ENCODE measurements at places on chromosomes 1 and 21.

DNA sequence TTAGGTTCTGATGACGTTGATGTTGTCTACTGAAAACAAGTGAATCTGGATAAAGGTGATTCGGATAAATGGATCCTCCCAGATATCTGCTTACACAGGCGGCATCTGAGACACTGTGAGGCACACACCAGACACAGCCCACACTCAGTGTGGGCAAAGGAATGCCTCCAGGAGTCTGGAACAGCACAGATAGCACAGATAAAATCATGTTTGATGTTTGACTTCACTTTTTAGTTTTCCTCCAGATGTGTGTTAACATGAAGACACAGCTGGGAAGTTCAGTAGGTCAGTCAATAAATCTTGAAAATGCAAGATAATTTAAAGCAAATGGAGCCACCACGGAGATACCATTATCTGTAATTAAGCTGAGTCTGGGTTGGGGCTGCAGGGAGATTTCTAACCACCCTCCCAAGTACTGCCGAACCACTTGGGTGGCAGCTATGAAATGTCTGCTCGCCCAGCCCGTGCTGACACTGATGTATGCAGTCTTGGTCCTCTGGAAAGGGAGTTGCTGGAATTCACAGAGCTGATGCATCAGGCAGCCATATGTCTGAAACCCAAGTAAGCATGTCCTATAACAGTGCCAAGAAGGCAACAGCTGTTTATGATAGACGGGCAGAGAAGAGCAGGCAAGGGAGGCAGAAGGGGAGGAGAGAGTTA lies 11.7 kb downstream of the CAPN9 start:
- DNase-seq: no peak

GRCh38 chr1:182662956-182663355 lies 21.4 kb downstream of the RGS8 start:
- DNase-seq: no peak

DNA sequence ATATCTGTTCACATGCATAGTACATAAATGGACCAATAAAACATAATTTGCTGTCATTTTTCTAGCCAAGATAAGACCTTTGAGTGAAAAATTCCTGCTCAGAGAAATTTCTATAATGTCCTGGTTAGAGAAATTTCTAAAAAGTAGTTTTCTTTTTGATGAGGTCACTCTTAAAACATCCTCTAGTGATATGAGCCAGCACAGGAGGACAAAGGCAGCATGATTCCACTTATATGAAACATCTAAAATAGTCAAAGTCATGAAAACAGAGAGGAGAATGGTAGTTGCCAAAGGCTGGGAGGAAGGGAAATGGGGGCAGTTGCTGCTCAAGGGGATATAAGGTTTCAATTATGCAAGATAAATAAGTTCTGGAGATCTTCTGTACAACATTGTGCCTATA lies 239.4 kb downstream of the BACH1 start:
- DNase-seq: no peak

- no peak for DNase-seq
Observed at GRCh38 chr1:246761396-246761795, 37.2 kb downstream of the SCCPDH start.

DNA sequence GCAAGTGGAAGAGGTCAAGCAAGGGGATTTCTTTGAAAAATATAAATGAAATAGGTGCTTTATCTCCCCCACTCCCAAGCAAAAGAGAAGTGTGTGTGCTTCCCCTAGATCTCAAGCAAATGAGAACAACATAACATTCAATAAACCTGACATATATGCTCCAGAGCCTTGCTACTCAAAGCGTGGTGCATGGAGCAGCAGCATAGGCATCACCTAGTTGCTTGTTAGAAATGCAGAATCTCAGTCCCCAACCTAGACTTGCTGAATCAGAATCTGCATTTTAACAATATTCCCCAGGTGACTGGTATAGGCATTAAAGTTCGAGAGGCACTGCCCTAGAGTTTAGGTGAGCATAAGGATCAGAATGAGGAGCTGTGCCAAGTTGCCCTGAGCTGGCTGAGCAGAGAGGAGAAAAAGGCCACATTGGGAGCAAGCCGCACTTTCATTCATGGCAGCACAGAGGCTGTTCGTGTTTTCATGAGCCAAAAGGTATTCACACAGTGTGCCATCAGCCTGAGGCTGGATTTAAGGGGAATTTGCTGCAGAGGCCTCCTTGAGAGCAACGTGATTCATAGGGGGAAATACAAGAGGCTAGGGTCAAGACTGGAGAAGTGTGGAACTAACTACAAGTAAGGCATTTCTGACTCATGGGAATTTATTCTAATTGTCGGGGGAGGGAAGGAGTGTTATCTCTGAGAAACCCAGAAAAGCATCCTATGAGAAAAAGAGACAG lies 14.3 kb upstream of the LPAR3 start:
- DNase-seq: peak; percentile 20

DNA sequence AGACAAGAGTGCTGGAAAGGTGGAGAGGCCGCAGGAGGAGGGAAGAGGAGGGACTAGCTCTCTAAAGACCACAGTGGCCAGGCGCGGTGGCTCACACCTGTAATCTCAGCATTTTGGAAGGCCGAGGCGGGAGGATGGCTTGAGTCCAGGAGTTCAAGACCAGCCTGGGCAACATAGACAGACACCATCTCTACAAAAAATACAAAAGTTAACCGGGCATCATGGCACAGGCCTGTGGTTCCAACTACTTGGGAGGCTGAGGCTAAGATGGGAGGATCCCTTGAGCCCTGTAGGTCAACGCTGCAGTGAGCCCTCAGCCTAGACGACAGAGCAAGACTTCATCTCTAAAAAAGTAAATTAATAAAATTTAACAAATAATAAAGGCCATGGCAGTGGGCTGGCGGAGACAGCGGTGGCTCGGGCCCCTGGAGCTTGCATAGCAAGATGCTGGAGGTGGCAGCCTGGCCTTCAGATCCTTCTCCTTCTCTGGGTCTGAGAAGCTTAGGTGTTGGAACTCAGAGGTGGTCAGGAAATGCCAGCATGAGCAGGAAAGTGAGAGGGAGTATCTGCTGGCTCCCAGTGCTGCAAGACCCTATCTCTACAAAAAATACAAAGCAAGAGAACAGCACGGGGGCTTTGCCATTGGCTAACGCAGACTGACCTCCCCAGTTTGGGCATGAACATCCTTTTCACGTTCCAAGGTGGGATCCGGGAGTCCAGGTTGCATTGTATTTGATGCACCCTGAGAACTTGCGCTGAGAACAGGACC lies 10.7 kb downstream of the WNT3A start:
- no peak for DNase-seq

GRCh38 chr1:184379111-184379752 lies 7.6 kb upstream of the C1orf21 start:
- no peak for DNase-seq

DNA sequence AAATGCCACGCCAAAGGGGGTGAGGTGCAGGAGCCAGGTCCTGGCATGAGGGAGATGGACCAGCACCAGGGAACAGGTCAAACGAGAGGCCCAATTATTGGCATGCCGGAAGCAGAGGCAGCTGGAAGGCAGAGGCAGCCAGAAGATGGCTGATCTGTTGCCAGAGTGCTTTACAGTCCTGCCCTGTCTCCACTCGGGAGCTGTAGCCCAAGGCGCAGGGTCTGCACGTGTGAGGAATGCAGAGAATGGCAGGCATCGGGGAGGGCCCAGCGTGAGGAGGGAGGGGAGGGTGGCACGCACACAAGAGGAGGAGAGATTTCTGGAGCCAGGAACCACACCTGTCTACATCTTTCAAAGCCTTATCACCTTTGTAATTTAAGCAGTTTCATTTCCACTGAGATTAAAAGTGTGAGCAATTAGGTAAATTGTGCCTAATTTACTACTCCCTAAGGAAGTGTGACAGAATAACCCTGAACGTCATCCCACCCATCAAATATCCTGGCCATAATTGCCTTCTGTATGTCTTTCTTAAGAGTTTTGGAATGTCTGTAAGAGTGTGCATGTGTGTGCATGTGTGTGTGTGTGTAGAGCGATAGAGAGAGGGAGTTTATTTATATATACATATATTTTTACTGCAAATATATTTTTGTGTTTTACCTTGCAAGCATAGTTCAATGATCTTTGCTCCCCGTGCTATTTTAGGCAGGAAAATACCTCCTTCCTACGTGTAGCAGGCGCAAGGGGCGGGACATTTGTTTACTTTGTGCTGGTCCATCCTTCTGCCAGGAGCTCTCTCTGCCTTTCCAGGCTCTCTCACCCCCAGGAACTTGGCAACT lies 125.5 kb upstream of the SERBP1 start:
- DNase-seq: no peak

- no peak for DNase-seq
Observed at GRCh38 chr1:221979444-221980032, 237.6 kb upstream of the DUSP10 start.

DNA sequence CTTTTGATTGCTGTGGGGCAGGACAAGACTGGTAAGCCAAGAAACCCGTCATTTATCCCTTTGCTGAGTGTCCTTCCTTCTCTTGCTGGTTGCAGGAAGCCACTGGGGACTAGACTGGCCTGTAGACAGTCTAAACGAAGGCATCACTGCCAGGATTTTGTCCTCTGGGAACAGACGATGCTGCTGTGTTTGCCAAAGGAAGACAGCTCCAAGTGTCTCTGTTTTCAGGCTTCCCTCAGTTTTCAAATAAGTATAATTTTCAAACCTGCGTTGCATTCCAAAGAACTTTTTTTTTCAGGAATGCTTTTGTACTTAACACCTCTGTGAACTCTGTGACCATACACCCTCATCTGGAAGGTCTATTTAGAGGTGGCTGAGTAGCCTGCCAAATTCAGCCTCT lies 269.4 kb downstream of the HLX start:
- no peak for DNase-seq

DNA sequence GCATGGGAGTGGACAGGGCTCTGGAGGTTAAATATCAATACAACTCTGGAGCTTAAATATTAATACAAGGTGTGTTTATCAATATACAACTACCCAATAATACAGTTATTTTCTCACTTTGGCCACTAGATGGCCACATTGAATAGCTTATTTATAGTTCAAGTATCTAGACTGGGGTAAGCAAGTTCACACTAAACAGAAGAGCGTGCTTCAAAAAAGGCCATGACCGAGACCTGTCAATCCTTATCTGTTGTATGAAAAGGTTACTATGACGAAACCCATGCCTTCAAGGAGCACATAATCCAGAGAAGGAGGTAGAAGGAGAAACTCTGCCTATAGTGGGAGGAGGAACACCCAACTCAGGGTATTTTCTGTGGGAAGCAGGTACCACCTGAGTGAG lies 29.1 kb downstream of the CHML start:
- peak; percentile 27 for DNase-seq

DNA sequence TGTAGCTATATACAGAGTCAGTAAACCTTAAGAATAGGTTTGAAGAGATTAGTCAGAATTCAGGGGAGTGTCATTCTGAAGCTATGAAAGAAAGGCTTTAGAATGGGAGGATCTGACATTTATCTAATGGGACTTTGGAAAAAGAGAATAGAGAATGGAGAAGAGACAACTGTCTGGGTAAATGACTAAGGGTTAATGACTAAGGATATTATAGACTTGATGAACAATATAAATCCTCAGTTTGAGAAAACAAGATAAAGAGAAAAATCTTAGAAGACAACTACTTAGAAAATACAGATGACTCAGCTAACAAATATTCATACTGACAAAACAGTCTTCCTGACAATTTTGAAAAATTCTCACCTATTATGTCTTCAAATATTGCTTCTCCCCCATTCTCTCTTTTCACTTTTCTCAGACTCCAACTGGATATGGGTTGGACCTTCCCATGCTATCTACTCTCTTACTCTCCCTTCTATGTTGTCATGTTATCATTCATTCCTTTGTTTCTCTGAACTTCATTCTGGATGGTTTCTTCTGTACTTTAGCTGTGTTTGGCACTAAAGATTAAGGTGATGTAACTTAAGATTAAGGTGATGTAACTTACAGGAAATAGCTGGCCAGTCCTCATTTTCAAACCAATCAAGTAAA lies 20.4 kb downstream of the SLC16A1 start:
- peak; percentile 66 for DNase-seq
